Placental epithelial cell (primary cell): ENCODE measurements at places on chromosomes 6 and 20. TPM values are rescaled to one million over a fixed set of nuclear protein-coding genes. Genes with fewer than 3 reads are reported as not detected.

The WFDC12 gene
- total RNA-seq, result not detected in 2 replicates

The SLC26A8 gene
- total RNA-seq, result not detected in 2 replicates

The PTCRA gene
- total RNA-seq, result not detected in 2 replicates

The CST5 gene
- not detected in 2 replicates for total RNA-seq

The SDCBP2 gene
- total RNA-seq, result 3.1 and 6.7 TPM in 2 replicates

The ISM1 gene
- total RNA-seq, result 0.11 TPM in 1 of 2 replicates, not detected in the other

The SOX18 gene
- total RNA-seq, result 0.11 TPM in 1 of 2 replicates, not detected in the other

The SIRPD gene
- total RNA-seq, result not detected in 2 replicates

The SCRT2 gene
- total RNA-seq, result not detected in 2 replicates

The BTN1A1 gene
- total RNA-seq, result not detected in 2 replicates

The LAMA4 gene
- total RNA-seq, result 0.22 and 1.2 TPM in 2 replicates

The RIPOR2 gene
- total RNA-seq, result 22.8 and 30.5 TPM in 2 replicates

The UBE2V1 gene
- total RNA-seq, result 89.8 and 110 TPM in 2 replicates

The NRSN1 gene
- not detected in 2 replicates for total RNA-seq

The PGBD1 gene
- 3.5 and 4.8 TPM in 2 replicates for total RNA-seq

The MROH8 gene
- total RNA-seq, result 3.1 and 5.3 TPM in 2 replicates

The LRFN2 gene
- total RNA-seq, result not detected in 2 replicates

The TFAP2B gene
- total RNA-seq, result 0.39 TPM in 1 of 2 replicates, not detected in the other

The FITM2 gene
- 3.1 and 5.1 TPM in 2 replicates for total RNA-seq

The HLA-DRB1 gene
- total RNA-seq, result 0.22 and 1.2 TPM in 2 replicates

The CDS2 gene
- total RNA-seq, result 13.0 and 38.0 TPM in 2 replicates

The RAET1G gene
- 0.43 and 0.79 TPM in 2 replicates for total RNA-seq

The HLA-DOA gene
- not detected in 2 replicates for total RNA-seq

The CGAS gene
- 2.3 and 2.7 TPM in 2 replicates for total RNA-seq
